Stimulated activated CD4-positive, alpha-beta T cell treated with anti-CD3 and anti-CD28 coated beads, Interleukin-1b, Interleukin-23, amount 100 ng/mL, for 1 hour (primary cell): ENCODE measurements at places on chromosomes 3 and 15.

DNA sequence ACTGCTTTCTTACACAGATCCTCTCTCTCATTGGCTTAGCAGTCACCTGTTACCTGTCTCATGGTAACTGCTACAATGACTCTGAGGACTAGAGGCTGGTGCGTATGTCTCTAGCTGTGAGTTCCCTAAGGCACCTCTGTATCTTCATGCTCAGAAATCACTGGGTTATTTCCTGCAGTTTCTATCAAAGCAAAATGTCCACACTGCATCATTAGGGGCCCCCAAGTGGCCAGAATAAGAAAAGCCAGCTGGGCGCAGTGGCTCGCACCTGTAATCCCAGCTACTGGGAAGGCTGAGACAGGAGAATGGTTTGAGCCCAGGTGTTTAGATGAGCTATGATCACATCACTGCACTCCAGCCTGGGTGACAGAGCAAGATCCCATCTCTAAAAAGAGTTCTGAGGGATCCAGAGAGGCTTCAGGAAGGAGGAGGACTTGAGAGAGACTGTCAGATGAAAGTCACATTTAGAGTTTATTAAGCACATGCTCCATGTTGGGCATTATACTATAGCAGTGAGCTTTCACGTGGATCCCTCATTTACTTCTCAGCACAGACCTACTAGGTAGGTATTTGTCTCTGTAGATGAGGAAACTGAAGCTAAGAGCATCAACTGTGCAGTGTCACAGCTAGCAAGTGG lies 2.3 kb upstream of the VPS18 start:
- DNase-seq: no peak

- no peak for DNase-seq
These were observed 11.2 kb downstream of the SH2D7 start for GRCh38 chr15:78103406-78104118.

DNA sequence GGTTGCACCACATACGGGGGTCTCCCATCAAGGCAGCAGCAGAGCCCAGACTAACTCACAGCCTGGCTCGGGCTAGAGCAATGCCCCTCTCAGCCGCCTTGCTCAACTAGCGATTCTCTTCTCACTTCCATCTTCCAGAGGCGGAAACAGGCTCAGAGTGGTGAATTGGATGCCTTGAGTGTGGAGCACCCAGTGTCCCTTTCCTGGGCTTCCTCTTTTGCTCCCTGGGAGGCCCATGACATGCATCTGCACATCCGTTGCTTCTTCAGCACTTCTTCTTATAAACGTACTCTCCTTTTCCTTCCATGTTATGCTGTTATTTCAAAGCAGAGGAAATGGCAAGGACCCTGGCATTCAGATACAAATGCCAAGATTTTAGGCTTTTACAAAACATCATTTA lies 2.1 kb upstream of the IQSEC1 start:
- DNase-seq: no peak

DNA sequence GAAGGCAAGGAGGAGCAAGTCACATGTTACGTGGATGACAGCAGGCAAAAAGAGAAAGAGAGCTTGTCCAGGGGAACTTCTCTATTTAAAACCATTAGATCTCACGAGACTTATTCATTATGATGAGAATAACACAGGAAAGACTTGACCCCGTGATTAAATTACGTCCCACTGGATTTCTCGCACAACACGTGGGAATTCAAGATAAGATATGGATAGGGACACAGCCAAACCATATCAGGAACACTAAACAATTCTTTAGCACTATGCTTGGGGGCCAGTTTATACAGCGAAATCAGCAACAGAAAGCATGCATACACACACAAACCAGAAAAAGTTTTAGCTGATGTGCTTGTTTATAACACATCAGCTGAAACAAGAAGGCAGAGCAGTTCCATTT lies 704.2 kb downstream of the OTOL1 start:
- DNase-seq: no peak

DNA sequence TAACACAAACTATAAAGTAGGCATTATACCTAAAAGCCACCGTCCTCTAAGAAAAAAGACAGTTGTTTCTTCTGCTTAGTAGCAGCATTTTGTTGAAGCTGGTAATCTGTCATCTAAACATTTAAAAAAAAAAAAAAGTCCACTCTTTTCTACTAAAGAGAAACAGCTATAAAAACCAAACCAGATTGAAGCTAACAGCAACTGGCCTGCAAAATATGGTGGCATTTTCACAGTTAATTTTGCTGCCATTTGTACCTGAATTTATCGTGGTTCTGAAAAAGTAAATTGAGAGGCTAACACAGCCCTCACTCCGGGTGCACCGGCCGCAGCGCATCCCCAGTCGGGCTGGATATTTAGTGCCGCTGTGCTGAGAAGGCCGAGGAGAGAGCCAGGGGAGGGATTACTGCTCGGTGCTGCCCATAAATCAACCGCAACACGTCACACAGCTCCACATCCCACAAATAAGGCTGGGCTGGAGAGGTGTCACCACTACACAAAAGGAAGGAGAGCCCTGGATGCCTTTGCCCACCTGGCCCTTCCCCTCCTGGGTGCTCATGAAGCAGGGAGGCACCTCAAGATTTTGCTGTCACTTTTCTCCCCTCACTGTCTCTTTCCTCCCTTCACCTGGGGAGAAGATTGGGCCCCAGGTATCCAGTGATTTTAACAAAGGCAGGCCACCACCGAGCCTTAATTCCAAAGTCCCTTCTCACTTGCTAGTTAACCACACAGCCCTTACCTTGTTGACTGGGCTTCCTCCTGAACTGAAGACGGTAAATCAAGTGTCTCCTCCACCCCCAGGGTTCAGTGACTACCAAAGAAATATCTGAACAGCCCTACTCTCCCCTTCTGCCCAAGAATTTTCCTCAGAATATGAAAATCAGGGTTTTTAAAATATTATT lies 44.4 kb downstream of the MECOM start:
- DNase-seq: no peak

GRCh38 chr3:167739190-167739810 lies 3.8 kb downstream of the SERPINI1 start:
- no peak for DNase-seq

DNA sequence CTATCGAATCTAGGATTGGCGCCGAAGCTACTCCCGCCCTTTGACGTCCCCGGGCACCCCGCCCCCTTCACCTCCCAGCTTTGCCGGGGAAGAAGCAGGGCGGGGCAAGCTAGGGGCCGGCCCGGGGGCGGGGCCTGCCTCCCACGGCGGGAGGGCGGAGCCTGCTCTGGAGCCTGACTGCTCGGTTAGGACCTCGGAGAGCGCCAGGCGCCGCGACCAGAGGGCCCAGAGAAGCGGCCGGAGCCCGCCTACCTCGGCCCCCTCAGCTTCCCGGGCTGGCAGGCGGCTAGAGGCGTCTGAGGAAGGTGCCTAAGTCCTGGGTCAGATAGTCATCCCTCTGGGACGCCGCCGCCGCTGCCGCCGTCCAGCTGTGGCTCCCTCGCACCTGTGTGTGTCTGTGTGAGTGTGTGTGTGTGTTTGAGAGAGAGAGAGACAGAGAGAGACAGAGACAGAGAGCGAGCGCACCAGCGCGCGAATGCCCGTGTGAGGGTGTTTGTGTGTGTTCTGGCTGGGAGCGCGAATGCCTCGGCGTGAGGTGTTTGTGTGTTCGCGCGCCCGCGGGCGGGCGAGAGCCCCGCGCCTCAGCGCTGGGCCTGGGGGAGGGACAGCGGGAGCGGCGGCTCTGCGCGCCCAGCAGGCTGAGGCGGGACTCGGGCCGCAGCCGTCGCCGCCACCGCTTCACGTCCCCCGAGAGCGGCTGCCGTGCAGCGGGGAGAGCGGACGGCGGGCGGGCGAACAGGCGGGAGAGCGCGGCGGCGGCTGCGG lies at the start of gene STXBP5L:
Gene STXBP5L (plus strand): TSS at position 176 of the 765 bp plus-strand sequence. CDS start 1,374 bp downstream, outside the sequence.
- no peak for DNase-seq

GRCh38 chr3:28745916-28746617 lies 397.4 kb upstream of the AZI2 start:
- no peak for DNase-seq

- no peak for DNase-seq
These were observed 98.5 kb upstream of the SLC25A36 start for GRCh38 chr3:140842984-140843649.

DNA sequence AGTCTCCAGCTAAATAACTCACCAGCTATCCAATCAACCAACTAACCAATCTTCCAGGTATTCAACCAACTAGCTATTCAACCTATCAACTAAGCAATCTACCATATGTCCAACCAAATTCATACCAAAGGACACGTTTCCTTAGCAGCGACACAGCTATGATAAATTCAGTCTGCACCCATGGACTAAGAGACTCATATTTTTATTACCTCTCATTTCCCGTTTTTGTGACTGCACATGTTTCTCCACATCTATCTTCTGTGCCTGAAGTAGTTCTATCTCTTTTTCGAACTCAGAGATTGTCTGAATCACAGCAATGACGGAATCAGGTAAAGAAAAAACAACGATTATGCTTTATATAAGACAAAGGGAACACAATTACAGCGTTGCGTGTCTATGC lies 34.0 kb upstream of the GNB5 start:
- no peak for DNase-seq

DNA sequence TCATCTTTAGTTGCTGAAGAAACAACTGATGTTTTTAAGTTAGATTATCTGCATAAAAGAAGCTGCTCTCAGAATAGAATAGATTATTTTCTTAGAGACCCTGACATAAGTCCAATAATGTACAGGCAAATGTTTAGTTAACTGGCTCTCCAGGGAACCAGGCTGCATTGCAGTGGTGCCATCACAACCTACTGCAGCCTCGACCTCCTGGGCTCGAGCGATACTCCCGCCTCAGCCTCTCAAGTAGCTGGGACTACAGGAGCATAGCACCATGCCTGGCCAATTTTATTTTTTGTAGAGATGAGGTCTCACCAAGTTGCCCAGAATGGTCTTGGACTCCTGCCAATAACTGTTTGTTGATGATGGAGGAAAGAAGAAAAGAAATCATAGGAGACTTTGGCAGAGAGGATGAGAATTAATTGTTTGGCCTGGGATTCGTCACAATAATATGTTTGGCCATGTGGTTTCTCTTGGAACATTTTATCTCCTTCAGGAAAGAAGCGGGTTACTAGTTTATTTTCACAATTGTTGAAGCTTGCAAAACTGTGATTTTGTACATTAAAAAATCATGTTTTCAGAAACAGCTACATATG lies 429.2 kb downstream of the CADM2 start:
- DNase-seq: no peak

DNA sequence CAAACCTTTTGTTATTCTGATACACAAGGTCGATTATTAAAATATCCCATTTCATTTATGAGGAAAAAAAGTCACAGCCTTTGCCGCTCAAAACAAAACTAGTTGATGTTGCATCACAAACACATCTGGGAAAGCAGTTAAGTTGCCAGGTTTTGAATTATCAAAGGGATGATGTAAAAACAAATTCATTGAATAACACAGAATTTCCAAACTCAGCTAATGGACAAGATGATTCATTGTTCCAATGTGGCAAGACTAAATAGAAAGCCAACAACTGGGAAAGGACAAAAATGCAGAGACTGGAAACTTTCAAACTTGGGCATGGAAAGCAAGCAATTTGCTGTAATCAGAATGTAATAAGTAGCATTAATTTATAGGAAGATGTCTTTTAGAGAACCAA lies 610.0 kb upstream of the ZNF385D start:
- no peak for DNase-seq

DNA sequence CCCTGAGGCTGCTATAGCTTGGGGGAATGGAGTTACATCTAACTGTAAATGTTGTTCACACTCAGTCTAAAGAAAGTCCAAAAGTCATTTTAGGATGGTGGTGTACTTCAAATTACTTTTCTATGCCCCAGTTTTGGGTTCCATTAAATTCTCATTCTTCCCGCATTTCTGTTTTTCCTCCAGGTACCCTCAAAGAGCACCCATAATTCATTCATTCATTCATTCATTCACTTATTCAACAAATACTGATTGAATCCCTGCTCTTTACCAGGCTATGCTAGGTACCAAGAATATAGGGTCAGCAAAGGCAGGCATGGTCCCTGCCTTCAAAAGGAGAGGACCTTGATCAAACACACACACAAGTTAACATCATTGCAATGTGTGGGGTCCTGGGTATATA lies 76.1 kb downstream of the CCNL1 start:
- no peak for DNase-seq

DNA sequence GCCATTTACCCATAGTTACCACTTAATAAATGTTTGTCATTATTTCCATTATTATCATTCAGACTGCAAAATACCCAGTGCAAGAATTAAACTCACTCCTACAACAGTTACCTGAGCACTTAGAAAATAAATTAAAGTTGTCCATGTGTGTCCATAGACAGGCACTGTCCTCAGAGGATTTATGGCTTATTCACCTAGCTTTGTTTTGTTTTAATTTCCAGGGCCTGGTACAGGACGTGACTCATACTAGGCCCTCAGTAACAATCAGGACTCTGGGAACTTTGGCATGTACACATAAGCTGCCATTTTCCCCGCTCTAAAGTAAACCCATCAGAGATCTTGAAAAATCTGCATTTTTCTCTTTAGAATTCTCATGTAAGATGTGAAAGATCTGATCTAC lies 458.5 kb upstream of the ARRDC4 start:
- DNase-seq: no peak

GRCh38 chr15:75225951-75226732 lies 24.5 kb downstream of the C15orf39 start:
- no peak for DNase-seq

DNA sequence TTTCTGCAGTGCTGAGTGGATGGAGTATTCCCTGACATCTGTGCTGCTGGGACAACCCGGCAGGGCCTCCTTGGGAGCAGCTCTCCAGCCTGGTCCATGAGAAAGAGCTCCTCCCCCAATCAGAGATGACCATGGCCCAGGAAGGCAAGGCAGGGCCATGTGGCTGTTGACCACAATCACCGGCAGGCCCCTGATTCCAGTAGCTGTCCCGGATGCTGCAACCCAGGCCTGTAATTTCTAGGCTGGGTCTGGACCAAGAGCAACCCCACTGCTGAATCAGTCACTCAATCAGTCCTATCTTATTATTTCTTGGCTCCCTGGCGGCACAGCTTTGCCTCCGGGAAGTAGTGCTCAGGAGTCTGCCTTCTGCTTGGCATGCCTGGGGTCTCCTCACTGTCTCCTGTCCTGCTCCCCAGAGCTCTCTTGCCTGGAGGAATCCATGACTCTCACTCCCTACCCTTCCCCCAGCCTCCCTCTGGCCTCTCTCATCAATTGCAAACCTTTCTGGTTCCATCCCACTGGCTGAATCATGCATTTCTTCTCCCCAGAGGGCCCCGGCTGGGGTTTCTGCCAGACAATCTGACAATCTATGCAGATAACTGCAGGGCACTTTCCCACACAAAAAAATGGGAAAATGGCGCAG lies 32.6 kb upstream of the ITGA11 start:
- DNase-seq: no peak

DNA sequence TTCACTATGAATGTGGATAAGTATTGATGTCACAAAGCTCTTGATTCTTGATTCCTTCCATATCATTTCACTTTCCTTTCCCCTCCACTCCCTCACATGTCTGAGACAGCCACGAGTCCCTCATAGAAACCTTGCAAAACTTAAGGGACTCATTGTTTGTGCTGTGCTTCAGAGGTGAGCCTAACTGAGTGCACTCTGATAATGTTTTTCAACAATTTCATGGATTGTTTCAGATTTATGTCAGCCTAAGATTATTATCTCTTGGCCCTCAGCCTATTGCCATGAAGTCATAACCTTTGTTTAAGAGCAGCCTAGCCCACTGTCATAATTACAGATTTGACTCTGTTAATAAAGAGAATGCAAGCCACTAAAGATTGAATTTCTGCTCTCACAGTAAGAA lies 363.6 kb downstream of the MECOM start:
- no peak for DNase-seq

GRCh38 chr3:129018751-129019150 lies 17.6 kb downstream of the EFCC1 start:
- no peak for DNase-seq
